CD4-positive, alpha-beta T cell (primary cell): ENCODE measurements at places on chromosomes 1 and 21.

DNA sequence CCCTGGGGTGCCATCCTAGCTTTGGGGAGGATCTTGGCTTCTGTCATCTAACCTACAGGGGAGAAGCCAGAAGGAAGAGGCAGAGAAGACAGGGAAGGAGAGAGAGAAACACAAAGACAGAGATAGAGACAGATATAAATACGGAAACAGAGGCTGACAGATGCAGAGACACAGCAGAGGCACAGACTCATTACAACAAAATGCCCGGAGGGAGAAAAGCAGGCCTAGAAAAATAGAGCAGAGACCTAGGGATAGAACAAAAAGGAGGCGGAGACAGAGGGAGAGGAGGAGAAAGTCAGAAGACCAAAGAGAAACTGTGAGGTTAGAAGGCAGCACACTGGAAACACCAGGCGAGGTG is 1.9 kb downstream of the PEAR1 start:
- DNase-seq = no peak

GRCh38 chr1:25927521-25928265 is 21.5 kb upstream of the STMN1 start:
- DNase-seq = no peak

GRCh38 chr21:45309069-45309986 is 21.6 kb upstream of the POFUT2 start:
- peak; percentile 26 for DNase-seq

- no peak for DNase-seq
Measured at GRCh38 chr1:51697166-51697565, 80.3 kb downstream of the OSBPL9 start.

GRCh38 chr1:165862448-165862847 is 35.0 kb downstream of the UCK2 start:
- DNase-seq = no peak

DNA sequence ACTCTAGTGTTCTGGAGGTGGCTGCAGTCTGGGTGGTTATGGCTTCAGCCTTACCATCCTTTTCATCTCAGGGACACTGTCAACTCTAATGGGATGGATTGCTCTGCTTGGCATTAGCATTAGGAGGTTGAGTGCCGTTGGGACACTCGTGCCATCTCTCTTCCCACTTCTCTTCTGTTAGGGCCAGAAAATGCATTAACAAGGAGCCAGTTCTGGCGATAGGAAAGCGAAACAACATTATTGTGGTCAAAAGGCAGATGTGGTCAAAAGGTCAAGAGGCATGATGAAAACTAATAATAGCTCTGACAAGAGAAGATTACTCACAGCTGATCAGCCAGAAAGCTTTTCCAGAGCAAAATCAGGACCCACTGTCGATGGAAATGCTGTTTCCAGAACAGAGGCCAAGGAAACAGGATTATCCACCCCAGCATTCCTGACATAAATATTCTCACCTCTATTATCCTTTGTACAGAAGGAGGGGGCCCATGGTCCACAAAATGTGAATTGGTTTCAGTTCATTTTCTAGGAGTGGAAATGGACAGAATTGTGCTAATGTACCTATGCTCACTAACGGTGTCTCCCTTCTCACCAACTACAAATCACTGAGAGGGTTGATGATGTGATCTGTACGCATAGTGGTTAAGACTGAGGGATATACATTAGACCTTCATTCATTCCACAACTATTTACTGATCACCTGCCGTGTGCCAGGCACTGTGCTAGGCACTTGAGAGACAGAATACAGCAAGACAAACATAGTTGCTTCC is 72.0 kb downstream of the ST6GALNAC5 start:
- no peak for DNase-seq

DNA sequence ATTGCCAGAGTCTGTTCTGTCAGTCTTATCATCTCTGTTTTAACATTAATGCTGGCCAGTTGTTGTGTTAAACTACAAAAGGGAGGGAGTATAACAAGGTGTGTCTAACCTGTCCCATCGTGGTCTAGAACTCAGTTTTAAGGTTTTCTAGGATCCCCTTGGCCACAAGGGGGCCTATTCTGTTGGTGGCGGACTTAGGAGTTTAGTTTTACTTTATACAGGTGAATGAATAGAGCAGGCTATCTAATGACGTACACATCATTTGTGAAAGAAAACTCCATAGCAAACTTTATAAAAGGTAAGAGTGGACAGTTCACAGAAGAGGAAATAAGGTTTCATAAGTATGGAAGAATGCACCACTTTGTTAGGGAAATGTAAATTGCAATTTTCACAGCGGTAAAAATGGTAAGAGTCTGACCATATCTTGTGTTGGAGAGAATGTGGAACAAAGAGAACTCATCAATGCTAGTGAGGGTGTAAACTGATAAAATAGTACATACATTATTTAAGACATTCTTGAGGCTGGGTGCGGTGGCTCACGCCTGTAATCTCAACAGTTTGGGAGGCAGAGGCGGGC is 2.5 kb upstream of the ATF6 start:
- DNase-seq = peak; percentile 20

GRCh38 chr1:76336931-76337371 is 262.4 kb downstream of the ST6GALNAC3 start:
- DNase-seq = no peak

DNA sequence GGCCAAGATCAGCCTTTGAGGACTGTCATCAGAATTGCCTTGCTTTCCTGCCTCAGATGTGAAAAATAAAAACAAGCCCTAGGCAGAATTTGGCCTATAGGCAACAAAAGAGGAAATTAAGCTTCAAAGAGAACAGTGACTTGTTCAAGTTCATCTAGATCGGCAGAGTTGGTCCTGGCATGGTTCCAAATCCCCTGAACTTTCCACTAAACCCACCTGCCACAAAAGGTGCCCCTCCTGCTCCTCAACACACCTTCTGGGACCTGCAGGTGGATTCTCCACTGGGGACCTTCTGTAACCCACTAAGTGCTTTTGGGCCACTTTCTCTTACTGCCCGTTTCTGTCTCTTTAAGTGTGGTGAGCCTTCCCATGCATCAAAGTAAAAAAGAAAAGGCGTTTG is 42.5 kb upstream of the LRRN2 start:
- no peak for DNase-seq

DNA sequence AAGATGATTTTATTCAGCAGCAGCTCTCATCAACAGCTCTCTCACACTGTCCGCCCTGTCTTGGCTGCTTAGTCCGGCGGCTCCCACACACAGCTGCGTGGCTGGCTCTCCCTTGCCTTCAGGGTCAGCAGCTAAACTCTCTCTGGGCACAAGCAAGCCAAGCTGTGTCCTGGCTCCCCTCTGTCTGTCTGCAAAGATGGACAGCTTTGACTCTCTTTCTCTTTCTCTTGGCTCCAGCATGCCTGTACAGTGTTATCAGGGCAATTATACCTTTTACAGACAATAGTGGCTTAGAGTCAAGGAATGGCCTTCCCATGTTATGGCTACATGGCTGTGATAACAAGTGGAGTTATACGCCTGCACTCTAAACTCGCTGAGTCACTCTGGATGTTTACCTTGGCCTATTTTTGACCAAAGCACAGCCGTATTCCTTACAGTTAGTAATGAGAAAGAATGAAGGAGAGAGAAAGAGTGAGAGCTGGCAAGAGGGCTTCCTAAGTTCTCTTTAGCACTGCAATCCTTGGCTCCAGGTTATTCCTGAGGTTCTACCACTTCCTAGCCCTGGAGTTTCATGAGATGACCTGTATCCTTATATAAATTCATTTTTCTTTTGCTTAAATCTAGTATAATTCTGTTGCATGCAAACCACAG is 59.9 kb upstream of the ZSWIM5 start:
- no peak for DNase-seq

- no peak for DNase-seq
Measured at GRCh38 chr1:59827055-59827643, 12.4 kb downstream of the HOOK1 start.

- DNase-seq = no peak
Measured at GRCh38 chr1:41383094-41383852, 22.0 kb downstream of the FOXO6 start.

- no peak for DNase-seq
Measured at GRCh38 chr1:101365186-101365585, 128.4 kb downstream of the S1PR1 start.

DNA sequence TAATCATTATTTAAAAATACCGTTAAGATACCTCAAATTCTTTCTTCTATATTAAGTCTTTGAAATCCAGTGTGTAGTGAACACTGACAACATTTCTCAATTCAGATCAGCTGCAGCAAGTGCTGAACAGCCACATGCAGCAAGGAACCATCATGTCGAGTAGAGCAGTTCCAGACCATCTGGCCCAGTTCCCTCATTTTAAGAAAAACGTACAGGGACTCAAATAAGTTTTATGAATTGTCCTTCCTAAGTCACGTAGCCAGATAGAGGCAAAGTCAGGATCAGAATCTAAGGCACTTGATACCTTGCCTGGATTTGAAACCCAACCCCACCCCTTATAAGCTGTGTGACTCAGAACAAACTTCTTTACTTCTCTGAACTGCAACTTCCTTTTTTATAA is 132.4 kb downstream of the PROX1 start:
- DNase-seq = no peak

GRCh38 chr1:171654942-171655745 is 2.7 kb upstream of the MYOC start:
- peak; percentile 58 for DNase-seq

GRCh38 chr1:67888216-67889106 is 55.2 kb upstream of the GNG12 start:
- no peak for DNase-seq

DNA sequence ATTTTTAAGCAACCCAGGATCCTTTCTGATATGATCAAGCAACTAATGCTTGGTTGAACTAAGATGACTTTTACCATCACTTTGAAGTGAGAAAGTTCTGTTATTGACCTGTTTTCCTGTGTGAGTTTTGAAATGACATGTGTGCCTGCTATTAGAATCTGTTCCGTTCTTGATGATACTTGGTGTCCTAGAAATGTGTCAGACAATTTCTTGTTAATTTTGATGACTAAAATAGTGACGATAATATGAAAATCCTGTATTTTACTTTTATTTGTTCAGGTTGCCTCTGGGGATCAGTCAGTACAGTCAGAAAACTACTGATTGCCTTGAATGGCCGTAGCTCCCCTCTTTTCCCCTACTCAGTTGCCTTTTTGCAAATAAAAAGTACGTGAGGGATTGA is 228.0 kb downstream of the RYR2 start:
- DNase-seq = no peak

DNA sequence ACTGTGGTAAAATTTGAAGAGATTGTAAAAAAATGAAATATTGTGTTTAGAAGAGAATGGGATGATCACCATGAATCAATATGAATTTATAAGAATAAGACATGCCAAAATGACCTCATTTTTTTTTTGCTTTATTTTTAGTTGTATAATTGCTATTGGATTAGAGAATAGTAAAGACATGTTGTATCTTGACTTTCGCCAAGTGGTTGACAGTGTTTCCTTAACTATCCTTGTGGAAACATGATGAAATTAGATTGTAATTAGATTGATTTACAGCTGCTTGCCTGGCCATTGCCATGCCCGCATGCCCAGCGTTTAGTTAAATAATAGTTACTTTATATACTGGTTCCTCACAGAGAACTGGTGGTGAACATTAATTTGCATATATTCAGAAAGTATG is 154.9 kb downstream of the MAGI3 start:
- DNase-seq = no peak

GRCh38 chr1:214658785-214659184 is 55.8 kb downstream of the CENPF start:
- DNase-seq = no peak

GRCh38 chr1:117695796-117696490 is 90.1 kb downstream of the TENT5C start:
- no peak for DNase-seq

GRCh38 chr21:29749223-29749622 is 190.6 kb downstream of the GRIK1 start:
- no peak for DNase-seq

GRCh38 chr1:36729289-36729688 is 246.6 kb upstream of the CSF3R start:
- DNase-seq = no peak

- DNase-seq = peak; percentile 30
Measured at GRCh38 chr1:229430761-229431283, 3.1 kb downstream of the ACTA1 start.
